ENCODE measurements at places on chromosomes 12 and 14.

- DNase-seq, result no peak
Observed at GRCh38 chr12:57477710-57478681, 1.7 kb downstream of the ARHGAP9 start.

GRCh38 chr12:93113317-93114006 lies 184.4 kb upstream of the EEA1 start:
- DNase-seq, result no peak

GRCh38 chr14:80784820-80785219 lies 156.7 kb downstream of the CEP128 start:
- no peak for DNase-seq

DNA sequence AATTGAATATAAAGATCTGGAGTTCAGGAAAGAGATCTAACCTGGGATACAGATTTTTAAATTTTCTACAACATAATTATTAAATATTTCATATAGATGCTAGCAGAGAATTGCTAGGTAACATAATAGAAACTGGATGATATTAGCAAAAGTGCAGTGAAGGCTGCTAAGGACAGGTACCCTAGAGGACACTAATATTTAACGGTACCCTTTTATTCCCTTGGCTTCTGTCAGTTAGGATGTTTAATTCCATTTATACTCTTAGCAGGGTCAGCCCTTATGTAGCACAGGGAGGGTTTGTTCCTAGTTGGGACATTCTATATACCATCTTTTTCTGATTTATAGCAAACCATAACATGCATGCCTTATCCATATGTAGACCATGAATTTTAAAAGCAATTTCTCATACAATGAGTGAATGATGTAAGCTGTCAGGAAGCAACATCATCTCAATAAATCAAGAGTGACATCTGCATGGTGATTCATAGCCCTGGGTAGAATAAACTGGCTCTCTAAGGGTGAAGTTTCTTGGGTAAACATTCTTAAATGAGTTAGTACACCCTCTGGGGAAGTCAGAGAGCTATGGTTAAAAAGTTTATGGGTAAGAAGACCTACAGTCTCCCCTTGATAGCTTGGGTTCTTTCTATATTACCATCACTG lies 404.4 kb upstream of the MGAT4C start:
- DNase-seq, result no peak

GRCh38 chr12:99946131-99946530 lies 38.6 kb downstream of the ANKS1B start:
- DNase-seq, result no peak

GRCh38 chr14:70935135-70935534 lies 27.9 kb downstream of the PCNX1 start:
- no peak for DNase-seq

DNA sequence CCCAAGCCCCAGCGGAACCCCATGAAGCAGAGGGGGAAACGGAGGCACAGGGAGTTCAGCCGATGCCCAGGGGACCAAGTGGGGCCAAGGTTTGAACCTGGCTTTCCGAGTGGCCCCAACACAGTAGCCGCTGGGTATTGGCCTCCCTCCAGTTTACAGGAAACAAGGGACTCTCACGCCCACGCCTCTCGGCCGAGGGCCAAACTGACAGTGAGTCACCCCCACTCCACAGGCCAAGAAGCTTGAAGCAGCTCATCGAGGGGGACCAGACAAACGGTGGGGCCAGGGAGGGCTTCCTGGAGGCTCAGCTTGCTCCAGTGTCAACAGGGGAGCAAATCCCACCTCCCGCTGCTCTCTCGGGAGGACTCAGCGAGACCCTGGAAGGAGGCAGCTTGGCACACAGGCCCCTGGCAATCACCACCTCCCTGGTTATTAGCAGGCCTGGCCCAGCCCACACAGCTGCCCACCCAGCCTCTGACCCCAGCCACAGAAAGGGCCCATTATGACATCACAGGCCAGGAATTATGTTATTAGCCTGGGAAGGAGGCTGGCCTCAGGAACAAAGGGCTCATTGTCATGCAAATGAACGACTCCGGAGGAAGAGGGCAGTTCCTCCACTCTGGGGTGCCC lies 54.6 kb downstream of the NCOR2 start:
- no peak for DNase-seq

DNA sequence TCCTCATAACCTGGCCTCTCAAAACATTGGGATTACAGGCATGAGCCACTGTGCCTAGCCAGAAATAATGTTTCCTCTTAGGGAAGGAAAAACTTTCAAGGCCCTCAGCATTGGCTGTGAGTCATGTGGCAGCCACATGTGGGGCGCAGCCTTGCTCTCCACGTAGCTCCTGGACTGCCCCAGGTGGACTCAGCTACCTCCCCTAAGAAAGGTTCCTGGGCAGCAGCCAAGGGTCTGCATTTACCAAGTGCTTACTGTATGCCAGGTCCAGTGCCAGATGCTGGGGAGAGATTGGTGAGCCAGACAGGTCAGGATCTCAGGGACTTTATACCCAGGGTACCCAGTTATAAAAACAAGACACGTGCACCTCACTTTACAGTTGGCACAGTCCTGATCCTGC lies 3.7 kb upstream of the TRPV4 start:
- no peak for DNase-seq

GRCh38 chr14:66507181-66507721 lies 696 bp upstream of the GPHN start:
- DNase-seq, result no peak

GRCh38 chr14:102363182-102363943 lies 622 bp downstream of the TECPR2 start:
- peak; percentile 11 for DNase-seq

GRCh38 chr12:58433959-58434358 lies 486.3 kb downstream of the LRIG3 start:
- no peak for DNase-seq

DNA sequence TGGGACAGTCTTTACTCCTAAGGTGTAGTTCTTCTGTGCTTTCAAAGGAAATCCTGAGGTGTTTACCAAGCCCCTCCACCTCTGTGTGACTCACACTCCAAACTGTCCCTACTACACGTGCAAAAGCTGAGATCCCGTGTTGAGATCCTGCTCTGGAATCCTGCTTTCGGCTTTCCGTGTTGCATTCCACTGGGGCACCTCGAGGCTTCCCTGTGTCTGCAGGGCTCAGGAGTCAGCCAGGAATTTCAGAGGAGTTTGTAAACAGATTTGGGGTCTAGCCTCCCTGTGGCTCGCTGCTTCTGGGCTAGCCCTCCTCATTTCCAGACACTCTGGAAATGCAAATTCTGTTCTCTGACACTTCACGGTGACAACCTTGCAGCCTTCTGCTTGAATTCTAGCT lies 48.4 kb downstream of the CACNA2D4 start:
- no peak for DNase-seq

DNA sequence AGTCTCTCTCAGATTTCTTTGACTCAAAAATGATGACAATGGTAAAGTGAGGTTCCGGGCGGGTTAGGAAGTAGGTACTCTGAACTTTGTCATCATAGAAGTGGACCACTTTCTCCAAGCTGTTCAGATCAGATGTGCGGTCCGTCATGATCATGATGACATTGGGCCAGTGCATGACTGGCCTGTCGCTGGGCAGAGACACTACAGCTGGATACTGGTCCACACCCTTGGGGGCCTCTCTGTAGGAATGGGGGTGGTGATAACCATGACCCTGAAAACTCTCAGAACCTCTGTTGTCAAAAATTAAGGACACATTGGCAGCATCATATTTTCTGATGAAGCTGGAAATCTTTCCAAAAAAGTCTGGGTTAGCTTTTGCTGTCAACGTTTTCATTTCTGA lies 28.2 kb downstream of the KICS2 start:
- DNase-seq, result no peak

- DNase-seq, result no peak
Observed at GRCh38 chr12:22275843-22276242, 58.7 kb downstream of the ST8SIA1 start.
